NCI-H1105 treated with DMSO at 0.1 percent for 48 hours (cell line): ENCODE measurements at places on chromosomes 4 and X.
A peak's percentile ranks its signal among the peaks of the same experiment; 100 is the strongest.

DNA sequence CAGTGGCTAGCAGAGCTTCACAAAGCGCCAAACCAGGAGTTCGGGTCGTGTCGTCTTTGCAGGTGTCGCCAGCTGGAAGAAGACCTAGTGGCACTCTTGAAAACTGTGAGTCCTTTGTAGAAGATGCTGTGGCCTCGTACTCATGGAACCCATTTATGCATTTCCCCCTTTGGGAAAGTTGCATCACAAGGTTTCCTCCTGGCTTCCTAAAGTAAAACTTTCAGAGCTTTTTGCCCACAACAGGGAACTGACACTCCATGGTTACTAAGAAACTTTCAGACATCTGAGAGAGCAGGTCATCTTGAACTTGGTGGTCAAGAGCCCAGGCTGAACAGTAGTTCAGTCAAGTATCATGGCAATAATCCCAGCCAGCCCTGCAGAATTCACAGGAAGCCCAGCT is 15.9 kb upstream of the NOCT start:
- no peak for DNase-seq

DNA sequence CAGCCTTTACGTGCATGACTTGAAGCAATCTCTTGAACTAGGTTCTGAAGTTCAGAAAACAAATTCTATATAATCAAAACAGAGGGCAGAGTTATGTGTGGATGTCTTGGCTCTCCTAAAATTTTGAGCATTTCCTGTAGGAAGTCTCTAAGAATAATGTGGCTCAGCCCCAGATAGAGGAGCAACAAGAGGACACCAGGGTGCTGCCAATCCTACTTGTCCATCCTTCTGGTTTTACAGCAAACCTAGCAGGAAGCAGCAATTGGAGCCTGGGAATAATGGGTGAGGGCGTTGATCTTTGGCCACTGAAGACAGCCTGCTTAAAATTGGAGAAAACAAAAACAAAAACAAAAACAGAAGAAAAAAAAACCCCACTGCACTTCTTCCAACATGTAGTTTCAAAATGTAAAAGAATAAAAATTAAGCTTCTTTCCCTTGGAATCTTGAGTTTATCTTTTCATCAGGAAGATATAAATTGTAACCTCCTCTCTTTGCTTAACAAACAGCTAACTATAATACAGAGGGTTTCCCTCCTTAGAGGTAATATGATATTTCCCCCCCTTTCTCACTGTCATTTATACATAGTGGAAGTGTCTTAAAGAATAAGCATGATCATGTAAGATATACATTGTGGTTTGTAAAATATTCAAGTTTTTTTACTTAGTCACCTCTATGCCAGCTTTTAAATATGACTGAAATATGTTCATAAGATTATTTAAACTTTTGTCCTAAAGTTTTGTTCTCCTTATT is 130.6 kb downstream of the FBXO8 start:
- DNase-seq, result no peak

DNA sequence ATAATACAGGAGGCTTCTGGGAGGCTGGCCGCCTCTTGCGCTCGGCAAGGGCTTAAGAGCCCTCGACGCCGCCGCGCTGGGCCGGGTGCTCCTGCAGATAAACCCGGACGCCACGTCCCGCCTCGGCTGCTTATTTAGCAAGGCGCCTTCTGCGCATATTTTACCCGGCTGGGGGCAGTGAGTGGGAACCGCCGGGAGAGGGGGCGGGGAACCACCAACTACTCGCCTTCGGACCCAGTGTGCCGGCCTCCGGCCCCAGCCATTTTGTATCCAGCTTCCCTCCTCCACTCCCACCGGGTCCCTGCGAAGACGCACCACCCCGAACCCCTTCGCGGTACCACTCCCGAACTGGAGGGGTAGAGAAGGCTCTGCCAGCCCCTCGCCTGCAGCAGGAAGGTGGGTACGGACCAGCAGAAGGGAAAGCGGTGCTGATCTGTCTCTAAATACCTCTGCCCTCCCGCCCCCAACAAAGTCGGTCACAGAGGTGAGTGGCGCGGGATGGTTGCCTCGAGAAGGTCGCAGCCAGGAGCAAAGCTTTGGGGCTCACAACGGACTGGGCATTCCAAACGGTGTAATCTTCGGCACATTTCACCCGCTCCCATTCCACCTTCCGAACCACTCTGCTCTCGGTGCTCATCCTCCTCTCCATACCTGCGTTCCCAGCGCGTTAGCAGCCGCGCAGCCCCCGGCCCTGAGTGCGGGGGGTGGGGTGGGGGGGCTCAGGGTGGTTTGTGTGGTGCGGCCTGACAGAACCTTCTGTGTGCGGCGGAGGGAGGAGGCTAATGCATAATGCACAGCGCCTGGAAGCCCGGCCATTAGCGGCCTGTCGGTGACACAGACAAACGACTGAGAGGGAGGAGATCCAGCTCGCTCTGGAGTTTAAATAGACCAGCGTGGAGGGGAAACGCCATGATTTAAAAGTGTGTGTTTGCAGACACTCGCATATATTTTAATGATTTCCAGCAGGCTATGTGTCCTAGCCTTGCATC is 4.9 kb upstream of the BCOR start:
- no peak for DNase-seq

GRCh38 chr4:10656988-10657387 is 27.6 kb downstream of the CLNK start:
- no peak for DNase-seq

- peak; percentile 12 for DNase-seq
These were observed 39.2 kb upstream of the NMU start for GRCh38 chr4:55675196-55675793.

DNA sequence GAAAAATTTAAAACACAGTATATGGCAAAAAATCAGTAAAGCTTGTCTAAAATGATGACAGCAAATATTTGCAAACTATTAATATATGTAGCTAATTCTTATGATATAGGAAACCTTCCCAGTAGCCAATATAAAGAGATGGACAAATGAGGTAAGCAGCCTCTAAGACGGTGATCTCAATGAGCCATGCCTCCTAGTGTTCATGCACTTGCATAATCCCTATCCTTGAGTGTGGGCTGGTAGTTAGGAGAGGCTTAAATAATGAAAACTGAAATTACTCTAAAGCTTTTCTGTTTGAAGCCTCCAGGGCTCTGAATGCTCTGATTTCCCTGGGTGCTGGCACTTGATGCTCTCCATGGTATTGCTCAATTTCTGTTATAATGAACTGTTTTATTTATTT is 24.6 kb upstream of the ARMCX4 start:
- DNase-seq, result no peak

GRCh38 chrX:78326401-78326800 is 1.0 kb downstream of the CYSLTR1 start:
- no peak for DNase-seq

- DNase-seq, result no peak
These were observed 144.5 kb upstream of the DIAPH2 start for GRCh38 chrX:96540111-96540631.
